ENCODE measurements at places on chromosomes 6 and 20.

- no peak for DNase-seq
Observed at GRCh38 chr20:8583566-8584043, 451.5 kb downstream of the PLCB1 start.

DNA sequence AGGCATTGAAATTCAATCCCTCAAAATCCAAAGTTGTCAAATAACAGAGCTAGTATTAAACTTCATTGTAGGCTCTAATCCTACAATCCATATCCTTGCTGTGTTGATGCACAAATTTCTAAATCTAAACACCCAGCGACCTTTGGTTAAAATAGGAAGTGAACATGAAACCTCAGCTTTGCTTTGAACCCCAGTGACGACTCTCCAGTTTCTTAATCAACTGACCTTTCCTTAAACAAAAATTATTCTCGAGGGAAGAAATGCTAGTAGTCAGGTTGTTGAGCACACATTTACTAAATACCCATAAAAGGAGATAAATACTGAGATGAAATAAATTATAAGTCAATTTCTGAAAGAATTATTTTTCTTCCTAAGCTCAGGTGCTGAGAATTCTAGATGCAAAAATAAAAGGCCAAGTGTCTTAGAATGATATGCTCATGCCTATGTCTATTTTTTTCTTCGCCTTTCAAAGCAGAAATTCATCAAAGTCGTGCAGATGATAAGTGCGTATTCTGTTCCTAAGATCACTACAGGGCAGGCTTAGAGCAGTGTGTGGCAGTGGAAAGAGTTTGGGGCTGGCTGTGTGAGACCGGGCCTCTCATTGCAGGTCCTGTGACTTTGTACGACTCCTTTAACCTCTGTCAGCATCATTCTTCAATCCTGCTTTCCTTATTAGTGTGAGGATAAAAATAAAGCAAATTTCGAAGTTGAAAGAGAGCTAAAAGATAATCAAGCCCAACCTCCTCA is 208.7 kb downstream of the PRL start:
- no peak for DNase-seq

GRCh38 chr6:111653979-111654378 is 48.3 kb upstream of the TRAF3IP2 start:
- DNase-seq = no peak

DNA sequence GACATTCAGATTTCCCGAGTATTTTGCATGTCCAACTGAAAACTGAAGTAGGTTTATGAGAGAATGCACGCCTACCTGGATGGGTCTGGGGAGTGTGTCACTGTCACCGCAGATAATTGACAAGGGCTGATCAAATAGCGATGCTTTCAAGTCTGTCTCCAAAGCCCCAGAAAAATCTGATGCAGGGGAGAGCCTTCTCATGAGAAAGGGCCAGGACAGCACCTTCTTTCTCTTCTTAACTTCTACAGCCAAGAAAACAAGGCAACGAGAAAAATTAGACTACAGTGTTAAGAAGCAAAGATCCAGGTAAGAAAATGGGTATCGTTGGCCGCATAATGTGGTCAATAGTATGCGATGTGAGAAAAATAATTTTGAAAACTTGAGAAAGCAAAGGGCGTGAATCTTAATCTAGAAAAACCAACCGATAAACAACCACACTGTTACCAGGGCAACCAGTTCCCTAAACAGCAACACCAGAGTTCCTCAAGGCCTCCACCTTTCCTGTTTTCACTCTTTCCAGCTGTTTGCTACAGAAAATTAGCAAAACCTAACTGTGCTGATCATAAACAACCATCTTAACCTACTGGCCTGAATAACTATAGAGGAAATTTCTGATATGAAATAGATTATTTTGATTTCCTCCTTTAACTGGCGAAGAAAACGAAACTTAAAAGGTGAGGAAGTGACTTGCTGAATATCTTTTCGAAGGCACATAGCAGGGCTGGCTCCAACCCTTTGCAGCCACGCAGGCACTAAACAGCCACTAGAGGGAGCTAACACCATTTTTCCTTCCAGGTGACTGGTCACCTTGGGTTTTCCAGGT is 2.6 kb downstream of the TAGAP start:
- DNase-seq = peak; percentile 87

DNA sequence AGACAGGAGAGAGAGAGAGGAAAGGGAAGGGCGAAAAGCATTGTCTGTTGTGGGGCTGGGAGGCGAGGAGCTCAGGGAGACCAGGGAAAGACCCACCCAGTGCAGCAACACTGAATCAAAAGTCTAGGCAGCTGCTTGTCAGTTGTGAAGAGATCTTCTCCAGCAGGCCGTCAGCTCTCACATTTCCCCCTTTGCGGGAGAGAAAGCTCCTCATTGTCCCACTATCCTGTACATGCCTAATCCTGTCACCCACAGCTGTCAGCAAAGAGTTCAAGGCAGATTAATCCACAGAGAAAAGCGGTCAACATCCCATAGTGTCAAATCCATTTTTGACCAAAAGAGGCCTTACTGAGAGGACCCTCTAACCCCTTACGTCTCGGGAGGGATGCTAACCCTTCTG is 27.3 kb downstream of the RNF182 start:
- DNase-seq = no peak

DNA sequence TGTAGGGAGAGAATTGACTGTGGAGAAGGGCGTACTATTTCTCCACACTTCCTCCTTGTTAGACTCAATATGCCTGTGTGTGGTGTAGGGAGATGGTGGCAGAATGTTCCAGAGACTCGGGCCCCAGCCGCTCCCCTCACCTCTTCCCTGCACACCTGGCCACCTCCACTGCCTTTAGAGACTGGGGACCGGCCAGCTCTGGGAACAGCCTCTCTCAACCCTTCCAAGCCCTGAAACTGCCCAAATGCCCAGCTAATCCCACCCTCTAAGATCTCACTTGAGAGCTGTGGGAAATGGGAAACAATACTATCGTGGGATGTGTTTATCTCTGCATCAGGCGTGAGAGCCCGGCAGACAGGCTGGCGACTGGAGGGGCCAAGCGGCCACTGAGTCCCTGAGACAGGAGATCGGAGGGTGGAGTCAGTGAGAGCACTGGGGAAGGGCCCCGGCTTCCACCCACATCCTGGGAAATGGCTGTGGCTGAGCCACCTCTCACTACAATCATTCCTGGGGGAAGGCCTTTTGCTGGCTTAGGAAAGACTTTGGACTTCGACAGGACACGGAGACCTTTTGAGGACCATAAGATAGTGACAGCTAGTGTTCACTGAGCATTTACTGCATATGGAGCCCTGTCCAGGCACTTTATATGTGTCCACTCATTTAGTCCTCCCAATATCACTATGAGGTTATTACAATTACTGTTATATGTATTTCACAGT is 31.0 kb upstream of the MRPS18A start:
- DNase-seq = no peak

DNA sequence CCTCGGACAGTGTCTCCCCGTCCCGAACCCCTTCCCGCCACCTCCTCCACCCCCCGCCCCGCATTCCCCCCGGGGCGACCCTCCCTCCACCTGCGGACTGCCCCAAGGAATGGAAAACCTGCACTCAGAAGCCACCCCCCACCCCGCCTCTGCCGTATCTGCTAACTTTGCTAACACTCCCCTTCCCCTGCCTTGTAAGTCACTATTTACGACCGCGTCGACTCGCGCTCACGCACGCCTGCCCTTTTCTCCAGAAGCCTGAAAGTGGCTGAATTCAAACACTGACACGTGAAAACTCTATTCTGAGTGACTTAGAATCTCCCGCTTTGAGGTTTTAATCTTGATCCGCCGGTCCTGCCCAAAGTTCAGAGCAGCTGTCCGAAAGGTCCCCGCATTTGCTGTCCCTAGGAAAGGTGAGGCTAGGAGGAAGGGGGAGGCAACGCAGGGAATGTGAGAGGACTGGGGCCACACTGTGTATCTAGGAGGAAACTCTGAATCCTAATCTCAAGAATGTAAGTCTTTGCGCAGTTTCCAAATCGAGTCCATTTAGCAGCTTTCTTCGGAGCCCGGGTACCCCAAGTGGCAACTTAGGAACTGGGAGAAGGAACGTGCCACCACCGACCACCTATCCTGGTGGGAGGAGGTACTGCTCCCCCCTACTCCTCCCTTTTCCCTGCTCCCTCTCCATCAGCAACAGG is 9.3 kb upstream of the POU3F2 start:
- no peak for DNase-seq

DNA sequence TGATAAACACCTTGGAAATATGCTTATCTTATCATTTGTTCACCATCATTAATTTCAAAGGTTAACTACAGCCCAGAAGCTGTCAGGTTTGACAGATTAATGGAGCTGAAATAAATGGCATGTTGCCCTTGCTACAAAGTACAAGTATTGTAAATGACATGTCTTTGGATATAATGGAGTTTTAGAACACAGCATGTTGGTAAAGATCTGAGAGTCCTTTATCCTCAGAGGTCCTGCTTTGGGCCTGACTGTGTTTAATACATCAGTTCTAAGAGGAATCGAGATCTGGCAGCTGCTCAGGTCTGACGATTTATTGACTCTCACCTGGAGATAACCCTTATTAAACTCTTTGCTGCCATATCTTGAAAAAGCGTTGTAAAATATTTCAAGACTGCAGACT is 222.7 kb upstream of the OPRM1 start:
- no peak for DNase-seq

DNA sequence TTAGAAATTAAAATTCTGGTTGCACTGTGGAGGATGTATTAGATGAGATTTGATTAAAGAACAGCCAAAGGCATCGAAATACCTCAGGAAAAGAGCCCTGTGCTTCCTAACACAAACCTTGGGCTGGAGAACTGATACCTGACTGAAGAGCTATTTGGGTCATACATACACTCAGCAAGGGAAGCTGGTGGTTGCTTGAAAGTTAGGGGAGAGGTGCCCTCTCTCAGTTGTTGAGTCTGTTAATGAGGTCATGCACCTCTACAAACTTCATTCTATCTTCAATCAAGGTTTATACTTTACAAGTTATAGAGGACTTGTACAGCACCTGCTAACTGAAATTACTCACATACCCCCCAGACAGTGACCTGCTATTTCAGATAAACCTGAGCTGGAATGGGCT is 25.5 kb downstream of the FAM184A start:
- no peak for DNase-seq

DNA sequence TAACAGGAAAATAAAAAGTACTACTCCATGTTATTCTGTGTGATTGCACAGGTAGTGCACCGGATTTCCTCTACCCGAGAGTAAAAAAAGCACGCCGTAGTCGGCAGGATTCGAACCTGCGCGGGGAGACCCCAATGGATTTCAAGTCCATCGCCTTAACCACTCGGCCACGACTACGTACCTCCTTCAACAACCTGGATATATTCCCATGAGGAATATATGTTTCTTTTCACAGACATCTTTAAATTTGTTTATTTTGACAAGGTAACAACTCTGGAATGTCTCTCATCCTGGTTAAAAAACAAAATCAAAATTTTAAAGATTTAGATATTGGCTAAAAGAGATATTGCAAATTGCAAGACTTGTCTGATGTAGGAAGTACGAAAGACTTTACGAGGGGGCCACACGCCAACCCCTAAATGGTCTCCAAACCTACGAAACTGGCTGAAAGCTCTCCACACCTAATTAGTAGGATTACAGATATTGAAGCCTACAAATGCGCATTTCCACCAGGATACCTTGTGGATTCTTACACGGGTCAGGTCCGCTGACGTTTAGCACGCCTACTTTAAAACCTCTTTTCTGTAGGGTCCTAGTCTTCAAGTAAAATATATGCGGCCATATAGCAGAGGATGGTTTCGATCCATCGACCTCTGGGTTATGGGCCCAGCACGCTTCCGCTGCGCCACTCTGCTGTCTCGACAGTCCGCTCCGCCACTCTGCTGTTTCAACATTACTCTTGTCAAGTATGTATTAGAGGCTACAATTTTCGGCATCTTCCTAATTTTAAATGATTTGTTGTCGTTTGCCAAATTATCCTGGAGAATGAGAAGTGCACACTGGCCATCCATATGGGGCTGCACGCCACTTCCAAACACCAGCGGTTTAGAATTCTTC is 52.2 kb upstream of the BTN3A2 start:
- no peak for DNase-seq
